ENCODE measurements at places on chromosomes 6 and 20.

GRCh38 chr20:61789329-61789728 lies 276.4 kb downstream of the TAF4 start:
- DNase-seq: no peak

- no peak for DNase-seq
Measured at GRCh38 chr6:139962654-139963347, 588.4 kb upstream of the CITED2 start.

GRCh38 chr6:67129780-67130179 lies 1422.8 kb upstream of the EYS start:
- no peak for DNase-seq

GRCh38 chr20:35235881-35236280 lies 9.4 kb downstream of the MMP24 start:
- DNase-seq: no peak

- DNase-seq: no peak
Measured at GRCh38 chr6:118789954-118790353, 104.0 kb upstream of the ASF1A start.

- DNase-seq: peak; percentile 80
Measured at GRCh38 chr6:139271056-139271455, 20.7 kb downstream of the TXLNB start.

- peak; percentile 33 for DNase-seq
Measured at GRCh38 chr6:144467921-144468320, 182.8 kb downstream of the UTRN start.

DNA sequence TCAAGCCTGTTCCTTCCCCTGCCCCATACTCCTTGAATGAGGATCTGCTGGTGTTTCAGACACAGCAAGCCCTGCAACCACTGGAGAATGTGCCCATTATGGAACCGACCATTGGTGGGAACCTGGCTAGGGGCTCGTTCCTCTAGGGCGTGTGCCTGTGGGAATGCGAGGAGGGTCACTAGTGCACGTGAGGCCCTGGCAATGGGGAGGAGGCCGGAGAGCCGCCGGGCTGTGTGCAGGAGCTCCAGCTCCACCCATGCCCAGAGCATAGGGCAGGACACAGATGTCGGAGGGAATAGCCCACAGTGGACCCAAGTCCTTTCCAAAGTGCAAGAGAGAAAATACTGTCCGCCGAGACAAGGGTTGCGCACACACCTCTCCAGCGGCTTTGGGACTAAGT lies 99.3 kb downstream of the ERMARD start:
- no peak for DNase-seq

DNA sequence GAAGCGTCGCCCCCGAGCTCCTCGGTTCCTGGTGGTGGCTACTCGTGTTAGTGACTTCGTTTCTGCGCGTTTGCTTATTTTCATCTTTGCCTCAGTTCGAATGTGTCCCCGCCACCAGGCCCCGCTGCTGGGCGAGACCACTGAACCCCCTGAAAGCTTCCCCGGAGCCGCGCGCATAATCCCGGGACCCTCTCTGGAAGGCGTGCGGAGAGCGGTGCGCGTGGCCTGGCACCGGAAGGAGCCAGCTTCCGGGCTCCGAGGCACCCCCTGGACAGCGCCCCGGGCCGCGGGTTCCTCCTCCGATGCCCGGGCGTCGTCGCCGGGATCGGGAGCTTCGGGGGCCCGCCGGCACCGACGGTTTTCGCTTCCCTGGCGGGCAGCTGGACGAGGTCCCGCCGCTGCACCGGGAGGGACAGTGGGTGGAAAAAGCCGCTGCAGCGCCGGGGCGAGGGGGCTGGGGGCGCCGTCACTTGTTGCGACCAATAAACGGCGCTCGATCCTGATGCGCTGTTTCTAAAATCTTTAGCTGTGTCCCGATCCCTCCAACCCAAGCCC lies 643 bp upstream of the SLC35D3 start:
- no peak for DNase-seq
